M059J (cell line): ENCODE measurements at places on chromosomes 7 and 10. TPM values are rescaled to one million over a fixed set of nuclear protein-coding genes. Genes with fewer than 3 reads are reported as not detected.

GRCh38 chr7:15461576-15461975 is 100.2 kb downstream of the AGMO start:
- DNase-seq, result peak; percentile 59

Gene MCM10
- 9.4 and 11.6 TPM in 2 replicates for total RNA-seq

GRCh38 chr10:99394761-99395386 is 35.5 kb downstream of the GOT1 start:
- peak; percentile 17 for DNase-seq

Gene KCNH2
- total RNA-seq, result 0.30 and 0.37 TPM in 2 replicates

GRCh38 chr7:47725031-47725780 is 143.3 kb upstream of the TNS3 start:
- peak; percentile 26 for DNase-seq

Gene SLC26A3
- total RNA-seq, result not detected in 2 replicates

DNA sequence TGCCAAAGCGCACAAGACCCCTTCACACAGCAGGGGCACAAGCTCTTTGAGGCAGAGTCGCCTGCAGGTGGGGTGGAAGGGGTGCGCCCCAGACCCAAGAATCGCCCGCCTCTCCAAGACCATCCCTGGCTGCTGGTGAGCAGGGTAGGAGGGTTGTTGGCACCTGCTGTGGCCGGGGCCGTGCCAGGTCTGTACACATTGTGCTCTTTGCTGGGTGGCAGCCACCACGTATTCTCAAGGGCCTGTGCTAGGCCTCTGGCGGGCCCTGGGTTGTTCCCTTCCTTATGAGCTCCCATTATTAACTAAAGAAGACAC is 84.4 kb downstream of the LHPP start:
- no peak for DNase-seq

DNA sequence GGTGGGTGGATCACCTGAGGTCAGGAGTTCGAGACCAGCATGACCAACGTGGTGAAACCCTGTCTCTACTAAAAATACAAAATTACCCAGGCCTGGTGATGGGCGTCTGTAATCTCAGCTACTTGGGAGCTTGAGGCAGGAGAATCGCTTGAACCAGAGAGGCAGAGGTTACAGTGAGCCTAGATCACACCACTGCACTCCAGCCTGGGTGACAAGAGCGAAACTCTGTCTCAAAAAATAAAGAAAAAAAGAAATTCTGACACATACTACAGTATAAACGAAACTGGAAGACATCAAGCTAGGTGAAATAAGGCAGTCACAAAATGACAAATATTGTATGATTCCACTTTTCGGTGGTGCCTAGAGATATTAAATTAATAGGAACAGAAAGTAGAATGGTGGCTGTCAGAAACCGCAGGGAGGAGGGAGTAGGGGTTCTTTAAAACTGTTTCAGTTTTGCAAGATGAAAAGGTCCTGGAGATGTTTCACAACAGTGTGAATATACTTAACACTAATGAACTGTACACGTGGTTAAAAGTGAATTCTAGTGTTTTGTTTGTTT is 23.2 kb downstream of the PILRA start:
- DNase-seq, result no peak

Gene HIPK2
- 12.1 and 18.3 TPM in 2 replicates for total RNA-seq

GRCh38 chr10:11832042-11832441 is 8.9 kb downstream of the PROSER2 start:
- DNase-seq, result no peak

- no peak for DNase-seq
These were observed 546.0 kb upstream of the FZD8 start for GRCh38 chr10:36188080-36188453.

Gene CALHM3
- 0.39 TPM in 1 of 2 replicates, not detected in the other for total RNA-seq

- no peak for DNase-seq
These were observed 492.6 kb downstream of the PLXNA4 start for GRCh38 chr7:132083537-132084123.

- DNase-seq, result no peak
These were observed 20.2 kb upstream of the FOXK1 start for GRCh38 chr7:4661871-4662270.

DNA sequence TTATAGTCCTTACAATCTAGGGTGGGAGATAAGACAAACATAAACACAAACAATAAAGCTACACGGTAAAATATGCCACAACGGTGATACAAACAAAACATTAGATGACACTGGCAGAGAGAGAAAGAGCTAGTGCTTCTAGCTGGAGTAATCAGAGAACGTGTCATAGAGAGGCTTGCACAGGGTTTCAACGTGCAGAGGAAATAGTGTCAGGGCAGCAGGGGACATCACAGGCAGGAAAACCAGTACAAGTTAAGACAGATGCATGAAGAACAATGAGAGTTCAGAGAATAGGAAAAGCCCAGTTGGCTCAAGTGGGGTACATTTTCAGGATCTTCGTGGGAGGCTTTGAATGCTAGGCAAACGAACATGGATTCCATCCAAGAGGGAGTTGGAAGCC is 91.4 kb downstream of the ZNF438 start:
- no peak for DNase-seq

DNA sequence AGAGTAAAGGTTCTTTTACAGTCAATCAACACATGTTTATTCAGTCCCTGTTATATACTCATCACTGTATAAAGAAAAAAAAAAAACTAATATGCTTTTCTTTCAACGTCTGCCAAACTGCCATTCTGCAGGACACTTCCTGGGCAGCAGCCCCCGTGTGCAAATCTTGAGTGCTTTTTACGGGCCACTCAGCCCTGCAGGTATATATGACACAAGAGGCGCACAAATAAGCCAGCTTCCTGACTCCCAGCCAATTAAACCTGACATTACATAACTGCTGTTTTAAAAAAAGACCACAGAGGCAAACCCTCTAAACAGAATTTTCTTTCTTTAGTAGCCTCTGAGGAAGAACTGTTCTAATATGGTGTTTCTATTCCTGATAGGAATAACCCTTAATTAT is 263.0 kb upstream of the NEBL start:
- no peak for DNase-seq
